ENCODE measurements at places on chromosomes 16 and 17. TPM values are rescaled to one million over a fixed set of nuclear protein-coding genes. Genes with fewer than 3 reads are reported as not detected.

- DNase-seq: no peak
- no peak overlapping the region for H3K4me3 ChIP-seq
- H3K27ac ChIP-seq: peak overlapping the region; percentile 62
- H3K36me3 ChIP-seq: no peaks in the 10 kb centered on the region
- no peaks in the 10 kb centered on the region for H3K27me3 ChIP-seq
Observed at GRCh38 chr17:35218915-35219314, 24.0 kb upstream of the SLFN5 start.

GRCh38 chr16:59993101-59993500 lies 1259.0 kb upstream of the GOT2 start:
- no peaks in the 10 kb centered on the region for H3K36me3 ChIP-seq
- no peak for DNase-seq
- H3K4me3 ChIP-seq: no peak overlapping the region
- H3K27ac ChIP-seq: no peak overlapping the region

DNA sequence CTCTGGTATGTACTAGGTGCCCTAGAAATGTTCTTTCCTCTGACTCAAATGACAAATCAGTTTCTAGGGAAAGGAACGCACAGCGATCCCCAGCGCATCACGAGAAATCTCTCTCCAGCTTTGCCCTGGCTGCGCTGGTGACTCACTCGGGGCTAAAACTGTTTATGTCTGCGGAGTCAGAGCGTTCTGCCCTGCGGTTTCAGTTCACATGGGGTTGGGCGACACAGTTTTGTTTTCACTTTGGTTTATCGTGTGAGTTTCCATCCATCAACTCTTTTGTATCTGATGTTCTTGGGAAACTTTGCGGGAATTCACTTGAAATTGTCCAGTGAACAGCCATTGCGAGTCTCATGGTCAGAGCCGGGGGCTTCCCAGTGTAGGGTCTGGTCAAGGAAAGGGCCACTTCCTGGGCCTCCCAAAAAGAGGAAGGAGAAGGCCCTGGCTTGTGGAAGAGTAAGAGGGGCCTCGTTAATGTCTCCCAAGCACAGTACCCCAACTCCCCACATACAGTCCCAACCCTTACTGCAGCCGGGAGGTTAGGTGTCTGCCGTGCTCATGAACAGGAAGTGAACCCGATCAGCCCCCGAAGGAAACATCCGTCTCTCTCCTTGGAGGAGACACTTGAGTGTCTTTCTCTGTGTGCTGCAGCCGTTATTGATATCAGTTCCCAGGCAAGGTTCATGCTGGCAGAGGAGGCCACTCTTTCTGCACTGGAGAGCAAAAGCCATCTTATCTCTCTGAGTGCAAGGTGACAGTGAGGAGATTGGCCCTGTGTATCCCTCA lies 643.2 kb downstream of the WWOX start:
- peak overlapping the region; percentile 55 for H3K27ac ChIP-seq
- H3K4me1 ChIP-seq: no peaks in the 10 kb centered on the region
- H3K36me3 ChIP-seq: no peaks in the 10 kb centered on the region
- H3K4me3 ChIP-seq: no peak overlapping the region
- no peaks in the 10 kb centered on the region for H3K27me3 ChIP-seq

- no peaks in the 10 kb centered on the region for H3K4me1 ChIP-seq
- H3K4me3 ChIP-seq: no peak overlapping the region
- H3K27ac ChIP-seq: no peak overlapping the region
- no peaks in the 10 kb centered on the region for H3K36me3 ChIP-seq
- no peak for DNase-seq
Observed at GRCh38 chr16:49542946-49543630, 169.5 kb downstream of the C16orf78 start.

The PSME3IP1 gene
- 113 TPM for total RNA-seq

The CETP gene
- total RNA-seq: not detected

DNA sequence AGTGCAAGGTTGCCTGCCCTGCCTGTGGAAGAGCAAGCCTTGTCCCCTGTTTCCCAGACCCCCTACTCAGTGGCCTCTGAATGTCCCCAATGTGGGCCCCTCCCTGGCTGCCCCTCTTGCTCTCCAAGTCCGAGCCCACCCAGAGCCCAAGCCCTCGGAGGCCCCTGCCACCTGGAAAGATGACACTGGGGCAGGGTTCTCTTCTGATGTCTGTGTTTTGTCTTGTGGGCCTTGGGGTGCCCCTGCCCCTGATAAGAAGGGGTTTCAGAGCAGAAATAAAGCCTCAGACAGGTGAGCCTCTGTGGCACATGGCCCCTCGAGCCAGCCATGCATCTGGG lies 85.4 kb upstream of the CBX4 start:
- H3K4me3 ChIP-seq: no peak overlapping the region
- H3K36me3 ChIP-seq: no peaks in the 10 kb centered on the region
- H3K27me3 ChIP-seq: no peaks in the 10 kb centered on the region

DNA sequence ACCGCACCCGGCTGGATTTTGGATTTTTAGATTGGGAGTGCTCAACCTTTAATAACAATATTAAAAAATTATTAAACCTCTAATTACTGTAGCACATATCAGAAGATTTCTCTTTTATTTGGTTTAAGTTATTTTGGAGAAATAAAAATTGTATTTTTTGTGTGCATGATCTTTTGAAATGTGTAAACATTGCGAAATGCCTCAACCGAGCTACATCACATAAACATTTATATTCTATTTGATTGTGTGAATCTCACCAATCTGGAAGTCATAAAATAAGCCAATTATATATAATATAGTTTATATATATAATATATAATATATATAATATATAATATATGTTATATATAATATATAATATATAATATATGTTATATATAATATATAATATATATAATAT lies 696.2 kb upstream of the RBFOX1 start:
- no peaks in the 10 kb centered on the region for H3K4me1 ChIP-seq
- H3K36me3 ChIP-seq: no peaks in the 10 kb centered on the region
- DNase-seq: no peak
- H3K4me3 ChIP-seq: no peak overlapping the region
- no peak overlapping the region for H3K27ac ChIP-seq

DNA sequence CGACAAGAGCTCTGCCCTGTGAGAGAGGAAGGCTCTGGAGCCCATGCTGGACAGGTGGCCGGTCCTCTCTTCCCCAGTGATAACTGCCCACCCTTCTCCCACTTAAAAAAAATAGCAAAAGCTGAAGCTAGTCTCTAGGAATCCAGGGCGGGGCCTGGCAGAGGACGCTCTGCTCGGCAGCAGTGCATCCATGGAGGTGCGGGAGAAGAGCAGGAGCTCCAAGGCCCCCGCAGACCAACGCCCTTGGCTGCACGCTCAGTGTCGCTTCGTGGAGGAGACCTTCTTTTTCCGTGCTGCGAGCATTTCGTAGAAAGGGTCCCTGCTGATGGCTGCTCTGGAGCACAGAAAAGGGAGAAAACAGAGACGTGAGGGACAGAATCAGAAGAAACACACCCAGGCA lies 98.6 kb upstream of the DNAH17 start:
- H3K27me3 ChIP-seq: no peaks in the 10 kb centered on the region
- no peak for DNase-seq
- peaks cover 74% of the 10 kb centered on the region for H3K36me3 ChIP-seq

The ATP1B2 gene
- not detected for total RNA-seq

DNA sequence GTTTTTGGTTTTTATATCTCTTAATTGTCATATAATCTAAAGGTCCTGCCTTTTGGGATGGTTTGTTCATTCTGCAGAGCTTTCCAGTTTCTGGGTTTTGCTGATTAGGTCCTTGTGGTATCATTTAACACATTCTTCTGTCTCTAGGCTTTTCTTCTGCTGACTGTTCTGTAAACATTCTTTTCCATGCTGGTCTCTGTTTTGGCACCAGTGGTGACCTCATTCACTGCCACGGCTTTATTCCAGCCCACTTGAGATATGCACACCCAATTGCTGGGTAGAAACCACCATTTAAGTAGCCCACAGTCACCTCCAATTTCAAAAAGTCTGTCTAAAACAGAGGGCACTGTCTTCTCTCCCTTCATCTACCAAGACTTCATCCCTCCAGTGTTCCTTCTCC lies 31.1 kb upstream of the COX10 start:
- no peaks in the 10 kb centered on the region for H3K4me1 ChIP-seq
- H3K36me3 ChIP-seq: peaks cover 4% of the 10 kb centered on the region
- no peak for DNase-seq
- H3K27ac ChIP-seq: no peak overlapping the region
- H3K27me3 ChIP-seq: no peaks in the 10 kb centered on the region
- H3K4me3 ChIP-seq: no peak overlapping the region

- H3K36me3 ChIP-seq: no peaks in the 10 kb centered on the region
- H3K27me3 ChIP-seq: peaks cover 10% of the 10 kb centered on the region
- peaks cover 12% of the 10 kb centered on the region for H3K4me1 ChIP-seq
Observed at GRCh38 chr17:35486920-35487732, 38.6 kb upstream of the SLFN13 start.

- H3K4me1 ChIP-seq: peaks cover 32% of the 10 kb centered on the region
- H3K4me3 ChIP-seq: peak overlapping the region; percentile 90
- peak overlapping the region; percentile 71 for H3K27ac ChIP-seq
- H3K27me3 ChIP-seq: no peaks in the 10 kb centered on the region
- H3K36me3 ChIP-seq: no peaks in the 10 kb centered on the region
- no peak for DNase-seq
Observed at GRCh38 chr17:75516619-75517296, 430 bp downstream of the TSEN54 start.

GRCh38 chr17:62870030-62870541 lies 62.0 kb upstream of the MARCHF10 start:
- H3K27ac ChIP-seq: no peak overlapping the region
- H3K4me3 ChIP-seq: no peak overlapping the region
- no peak for DNase-seq
- H3K36me3 ChIP-seq: no peaks in the 10 kb centered on the region
- H3K27me3 ChIP-seq: no peaks in the 10 kb centered on the region

GRCh38 chr16:67034487-67034886 lies 5.5 kb downstream of the CBFB start:
- H3K4me1 ChIP-seq: peaks cover 31% of the 10 kb centered on the region
- H3K4me3 ChIP-seq: no peak overlapping the region
- H3K27ac ChIP-seq: no peak overlapping the region
- H3K36me3 ChIP-seq: peaks cover 7% of the 10 kb centered on the region

The MRPL10 gene
- total RNA-seq: 44.2 TPM

DNA sequence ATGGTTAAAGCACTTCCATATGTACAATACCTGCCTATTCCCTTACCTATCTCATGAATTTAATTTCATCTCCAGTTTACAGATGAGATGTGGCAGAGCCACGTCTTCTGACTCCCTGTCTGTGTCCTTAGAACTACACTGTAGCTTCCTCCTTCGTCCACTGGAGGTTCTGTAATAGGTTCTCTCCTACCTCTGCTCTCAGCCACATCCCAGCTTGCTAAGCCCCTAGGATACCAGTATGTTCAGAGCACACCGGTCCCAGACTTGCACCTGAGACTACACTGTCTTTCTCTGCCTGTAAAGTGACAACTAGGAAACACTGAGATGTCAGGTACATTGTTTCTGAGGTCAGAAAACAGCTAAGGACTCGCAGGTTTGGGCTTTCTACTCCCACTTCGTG lies 3.8 kb upstream of the RASL10B start:
- no peaks in the 10 kb centered on the region for H3K27me3 ChIP-seq
- no peak overlapping the region for H3K4me3 ChIP-seq
- no peak for DNase-seq
- peaks cover 12% of the 10 kb centered on the region for H3K36me3 ChIP-seq

The MAP2K6 gene
- total RNA-seq: 3.8 TPM

DNA sequence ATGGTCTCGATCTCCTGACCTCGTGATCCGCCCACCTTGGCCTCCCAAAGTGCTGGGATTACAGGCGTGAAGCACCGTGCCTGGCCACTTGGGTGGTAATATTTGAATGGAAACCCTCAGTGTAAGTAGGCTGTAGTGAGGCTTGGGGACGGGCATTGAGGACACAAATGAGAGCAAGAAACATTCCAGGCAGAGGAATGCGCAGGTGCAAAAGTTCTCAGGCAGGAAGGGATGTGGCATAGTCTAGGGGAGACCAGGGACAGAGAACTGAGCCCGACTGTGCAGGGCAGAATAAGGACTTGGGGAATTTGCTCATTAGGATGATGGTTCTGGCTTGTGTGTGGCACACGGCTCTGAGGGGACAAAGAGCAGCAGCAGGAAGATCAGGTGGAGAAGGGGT lies 54.8 kb downstream of the GRB2 start:
- H3K4me1 ChIP-seq: peaks cover 31% of the 10 kb centered on the region
- H3K36me3 ChIP-seq: no peaks in the 10 kb centered on the region
- no peak overlapping the region for H3K27ac ChIP-seq

DNA sequence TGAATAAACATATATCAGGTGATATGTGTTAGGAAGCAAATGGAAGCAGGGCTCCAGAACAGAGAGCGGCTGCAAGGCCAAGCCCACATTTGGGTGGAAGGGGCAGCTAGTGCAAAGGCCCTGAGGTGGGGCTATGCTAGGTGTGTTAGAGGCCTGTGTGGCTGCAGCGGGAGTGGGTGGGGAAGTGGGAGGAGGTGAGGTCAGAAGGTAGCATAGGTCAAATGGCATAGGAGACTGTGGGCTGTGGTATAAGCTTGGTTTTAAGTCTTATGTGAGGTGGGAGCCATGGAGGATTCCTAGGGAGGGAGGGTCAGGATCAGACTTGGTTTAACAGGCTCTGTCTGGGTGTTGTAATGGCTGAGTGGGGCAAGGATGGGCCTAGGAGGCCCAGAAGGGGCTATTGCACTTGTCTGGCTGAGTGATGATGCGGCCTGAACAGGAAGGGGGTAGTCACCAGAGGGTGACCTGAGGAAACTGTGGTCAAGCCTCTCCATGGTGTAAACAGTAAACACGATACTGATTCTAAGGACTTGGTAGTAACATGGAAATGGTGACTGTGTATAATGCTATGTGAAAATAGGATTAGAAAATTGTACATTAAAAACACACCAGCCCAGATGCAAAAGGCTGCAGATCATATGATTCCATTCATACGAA lies 31.1 kb downstream of the RAI1 start:
- no peak overlapping the region for H3K4me3 ChIP-seq
- no peaks in the 10 kb centered on the region for H3K36me3 ChIP-seq
- no peaks in the 10 kb centered on the region for H3K27me3 ChIP-seq
- DNase-seq: no peak

The ACSM5 gene
- total RNA-seq: 1.8 TPM

DNA sequence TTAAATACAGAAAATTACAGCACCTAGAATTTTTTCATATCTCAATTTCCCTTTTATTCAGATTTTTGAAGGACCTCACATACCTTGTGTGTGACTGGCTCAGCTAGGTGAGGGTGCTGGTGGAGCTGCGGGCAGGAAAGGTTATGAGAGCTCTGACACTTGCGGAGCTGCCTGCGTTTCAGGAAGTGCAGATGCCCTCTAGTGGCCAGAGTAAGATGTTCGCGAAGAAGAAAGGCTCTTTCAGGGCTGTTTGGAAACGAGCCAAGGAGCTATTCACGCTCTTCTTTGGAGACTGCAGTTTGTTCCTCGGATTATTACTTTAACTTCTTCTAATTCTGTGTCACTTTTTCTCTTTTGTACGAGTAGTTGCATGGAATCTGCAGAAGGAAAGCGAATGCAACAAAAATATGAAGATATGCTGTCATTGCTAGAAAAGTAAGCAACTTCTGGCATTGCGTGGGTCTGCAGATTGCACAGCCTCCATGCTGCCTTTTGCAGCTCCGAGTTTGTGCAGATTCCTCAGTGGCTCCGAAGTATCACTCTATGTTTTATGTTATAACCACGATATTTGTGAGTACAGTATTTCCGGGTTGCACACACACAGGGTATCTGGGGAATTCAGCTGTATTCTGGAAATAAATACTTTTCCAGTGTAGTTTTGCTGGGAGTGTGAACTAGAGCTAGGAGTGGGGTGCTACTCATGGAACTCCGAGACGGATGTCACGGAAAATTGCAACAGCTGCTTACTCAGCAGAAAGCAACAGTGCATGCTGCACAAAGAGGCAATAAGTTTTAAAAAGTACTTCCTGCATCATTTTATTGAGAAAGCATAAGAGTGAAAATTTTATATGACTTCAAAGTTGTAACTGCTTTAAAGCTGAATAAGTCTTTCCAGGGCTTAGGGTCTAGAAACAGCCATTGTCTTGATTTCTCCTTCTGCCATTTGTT lies 46.3 kb downstream of the DNAH9 start:
- no peaks in the 10 kb centered on the region for H3K4me1 ChIP-seq
- no peak for DNase-seq
- H3K4me3 ChIP-seq: no peak overlapping the region
- H3K36me3 ChIP-seq: no peaks in the 10 kb centered on the region
- no peak overlapping the region for H3K27ac ChIP-seq
